ENCODE measurements at places on chromosomes 1 and 21. TPM values are rescaled to one million over a fixed set of nuclear protein-coding genes. Genes with fewer than 3 reads are reported as not detected.

TXNIP gene
- total RNA-seq: 0.32 TPM

LCE6A gene
- not detected for total RNA-seq

NPPB gene
- not detected for total RNA-seq

EDN2 gene
- total RNA-seq: 23.1 TPM

EPS8L3 gene
- total RNA-seq: 0.47 TPM

TRIM67 gene
- 0.09 TPM for total RNA-seq

COL9A2 gene
- 0.17 TPM for total RNA-seq

DUSP23 gene
- 78.3 TPM for total RNA-seq

FAM151A gene
- total RNA-seq: 0.14 TPM

CATSPERE gene
- total RNA-seq: not detected

RASSF5 gene
- 1.1 TPM for total RNA-seq

RYR2 gene
- not detected for total RNA-seq

COL8A2 gene
- total RNA-seq: 0.15 TPM

KANK4 gene
- total RNA-seq: 0.74 TPM

A3GALT2 gene
- total RNA-seq: not detected

RGS8 gene
- not detected for total RNA-seq

C4BPA gene
- 0.52 TPM for total RNA-seq

PRAMEF10 gene
- total RNA-seq: not detected

GRIK3 gene
- not detected for total RNA-seq

CD84 gene
- not detected for total RNA-seq

Data from A549 treated with GW870086 at 1 μM for 4 hours (cell line).